Kasumi-1 (cell line): ENCODE measurements at places on chromosomes 12 and 14.

DNA sequence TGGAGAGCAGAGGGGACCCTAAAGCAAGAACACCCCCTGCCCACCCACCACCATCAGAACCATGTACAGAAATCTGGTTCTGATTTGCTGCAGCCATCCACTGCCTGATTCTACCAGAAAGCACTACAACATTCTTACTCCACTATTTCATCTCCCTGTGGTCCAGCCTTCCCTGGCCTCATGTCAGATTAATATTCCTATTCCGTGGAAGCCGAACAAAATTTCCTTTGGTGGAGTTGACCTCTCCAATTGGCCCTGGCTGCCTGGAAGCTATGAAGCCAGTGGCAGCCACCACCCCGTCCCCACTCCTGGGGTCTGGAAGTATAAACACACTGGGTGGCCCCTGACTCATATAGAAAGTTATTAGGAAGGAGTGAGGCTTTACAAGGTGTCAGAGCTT, 60.2 kb downstream of the ANO2 start:
- DNase-seq: no peak

- DNase-seq: no peak
These were observed 64.1 kb downstream of the PRICKLE1 start for GRCh38 chr12:42525444-42525843.

DNA sequence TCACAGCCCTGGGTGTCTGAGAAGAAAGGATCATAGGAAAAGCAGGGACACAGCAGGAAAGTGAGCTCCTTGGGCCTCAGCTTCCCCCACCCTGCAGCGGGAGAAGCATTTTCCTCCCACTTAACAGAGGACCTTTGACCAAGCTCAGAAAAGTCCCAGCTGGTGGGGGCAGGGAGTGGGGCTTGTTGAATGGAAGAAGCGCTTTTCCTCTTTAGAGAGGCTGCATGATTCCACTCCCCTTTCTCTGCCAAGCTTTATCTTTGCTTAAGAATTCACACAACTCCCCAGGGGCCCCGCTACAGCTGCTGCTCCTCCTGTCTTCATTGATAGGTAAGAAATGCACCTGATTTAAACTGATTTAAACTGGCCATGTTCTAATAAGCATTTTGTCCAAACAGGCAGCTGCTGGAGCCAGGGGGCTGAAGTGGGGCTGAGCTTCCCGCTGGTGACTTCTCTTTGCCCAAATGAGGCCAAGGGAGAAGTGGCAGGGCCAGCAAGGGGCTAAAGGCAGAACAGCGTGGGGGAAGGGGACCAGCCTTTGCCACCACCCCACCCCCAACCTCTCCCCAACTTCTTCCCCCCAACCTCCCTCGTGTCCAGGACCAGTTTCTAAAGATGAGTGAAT, 1.7 kb upstream of the PAPLN start:
- DNase-seq: no peak

DNA sequence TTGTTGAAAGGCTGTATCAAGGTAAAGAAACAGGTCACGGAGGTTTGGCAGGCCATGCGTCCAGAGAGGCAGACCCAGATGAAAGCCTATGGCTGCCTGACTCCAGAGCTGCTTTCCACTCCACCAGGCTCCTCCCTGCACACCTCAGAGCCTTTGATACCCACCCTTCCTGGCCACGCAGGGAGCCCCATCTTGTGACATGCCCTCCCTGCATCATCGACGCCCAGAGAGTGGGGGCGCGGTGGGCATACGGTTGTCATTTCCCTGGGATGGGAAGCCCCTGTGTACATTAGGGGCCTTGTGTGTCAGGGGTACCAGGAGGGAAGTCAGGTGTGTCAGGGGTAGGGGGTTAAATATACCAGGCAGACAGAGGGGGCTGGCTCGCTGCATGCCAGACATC, 30.3 kb upstream of the GPR68 start:
- no peak for DNase-seq

GRCh38 chr14:79186523-79186922, 1016.4 kb downstream of the NRXN3 start:
- DNase-seq: no peak
